NCI-H524 (cell line): ENCODE measurements at places on chromosomes 1 and 21.
A peak's percentile ranks its signal among the peaks of the same experiment; 100 is the strongest.

GRCh38 chr1:19363536-19364152, 51.5 kb downstream of the SLC66A1 start:
- no peak for DNase-seq

DNA sequence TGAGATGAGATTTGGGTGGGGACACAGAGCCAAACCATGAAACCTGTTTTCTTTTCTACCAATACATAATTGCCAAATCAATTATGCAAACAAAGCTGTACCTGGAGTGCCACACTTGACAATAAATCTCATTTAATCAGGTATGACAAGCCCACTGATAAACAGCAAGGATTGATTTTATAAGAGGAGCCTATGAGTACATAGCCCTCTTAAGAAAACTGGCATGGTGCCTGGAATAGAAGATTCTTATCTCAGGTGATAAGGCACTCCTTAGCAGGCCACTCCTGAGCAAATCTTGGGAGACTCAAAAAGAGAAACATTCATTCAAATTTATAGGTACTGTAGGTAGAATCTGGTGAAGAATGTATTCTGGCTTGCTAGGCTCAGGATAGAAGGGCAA, 28.6 kb upstream of the PDE4B start:
- DNase-seq = no peak

DNA sequence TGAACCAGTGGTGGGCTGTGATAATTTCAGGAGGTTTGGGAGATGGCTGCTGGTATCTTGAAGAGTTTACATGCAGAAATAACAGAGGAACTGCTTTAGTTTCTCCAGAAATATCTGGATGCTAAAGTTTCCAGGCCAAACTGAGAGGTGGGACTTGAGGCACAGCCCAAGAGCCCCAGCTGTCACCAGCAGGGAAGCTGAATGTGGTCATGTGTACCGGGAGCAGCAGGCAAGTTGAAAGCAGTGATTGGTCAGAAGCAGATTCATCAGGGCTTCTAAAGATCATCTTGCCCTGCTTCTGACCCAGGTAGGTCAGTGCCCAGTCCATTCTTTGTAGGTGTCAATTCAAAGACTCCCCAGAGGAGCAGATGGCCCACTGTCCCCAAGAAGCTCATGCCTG, 7.9 kb upstream of the RPTN start:
- DNase-seq = no peak

DNA sequence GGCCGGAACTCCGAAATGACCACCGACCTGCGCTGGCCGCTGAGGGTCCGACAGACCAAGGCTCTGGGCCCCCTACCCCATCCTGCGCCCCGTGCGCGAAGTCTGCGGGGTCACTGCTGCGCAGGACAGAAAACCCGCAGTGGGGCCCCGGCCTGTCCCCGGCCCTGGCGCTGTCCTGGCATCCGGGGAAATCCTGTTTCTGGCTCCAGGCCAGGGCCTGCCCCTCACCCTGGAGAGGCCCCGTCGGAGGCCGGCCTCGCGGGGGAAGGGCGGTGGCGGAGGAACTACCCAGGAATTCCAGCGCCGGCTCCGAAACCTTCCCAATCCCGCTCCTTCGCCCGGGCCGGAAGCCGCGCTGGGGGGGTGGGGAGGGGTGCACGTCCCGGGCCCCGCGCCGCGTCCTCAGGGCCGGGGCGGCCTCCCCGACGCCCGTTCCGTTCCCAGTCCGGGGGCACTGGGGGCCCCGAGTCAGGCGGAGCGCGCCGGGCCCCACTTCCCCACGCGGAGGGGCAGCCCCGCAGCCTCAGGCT, 77.0 kb downstream of the MORN1 start:
- no peak for DNase-seq

DNA sequence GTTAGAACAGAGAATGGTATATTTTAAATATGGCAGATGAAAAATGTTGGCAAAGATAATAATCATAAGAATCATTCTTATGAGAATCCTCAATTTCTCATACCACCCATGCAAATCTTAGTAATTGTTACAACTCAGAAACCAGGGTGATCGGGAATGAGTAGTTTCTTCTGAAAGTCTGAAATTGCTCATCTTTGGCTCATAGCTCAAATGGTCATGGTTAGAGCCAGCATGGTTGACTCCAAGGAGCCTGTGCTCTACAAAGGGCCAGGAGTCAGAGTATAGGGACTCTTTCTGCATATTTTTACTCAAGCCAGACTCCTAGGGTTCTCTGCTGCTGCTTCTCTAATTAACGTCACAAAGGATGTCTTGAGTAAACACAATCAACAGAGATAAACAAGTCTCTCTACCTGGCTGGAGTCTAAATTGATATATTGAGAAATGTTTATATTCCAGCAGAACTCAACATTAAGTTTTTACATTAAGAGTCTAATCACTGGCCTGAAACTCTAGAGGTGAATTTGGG, 1.9 kb upstream of the ETV3 start:
- no peak for DNase-seq

DNA sequence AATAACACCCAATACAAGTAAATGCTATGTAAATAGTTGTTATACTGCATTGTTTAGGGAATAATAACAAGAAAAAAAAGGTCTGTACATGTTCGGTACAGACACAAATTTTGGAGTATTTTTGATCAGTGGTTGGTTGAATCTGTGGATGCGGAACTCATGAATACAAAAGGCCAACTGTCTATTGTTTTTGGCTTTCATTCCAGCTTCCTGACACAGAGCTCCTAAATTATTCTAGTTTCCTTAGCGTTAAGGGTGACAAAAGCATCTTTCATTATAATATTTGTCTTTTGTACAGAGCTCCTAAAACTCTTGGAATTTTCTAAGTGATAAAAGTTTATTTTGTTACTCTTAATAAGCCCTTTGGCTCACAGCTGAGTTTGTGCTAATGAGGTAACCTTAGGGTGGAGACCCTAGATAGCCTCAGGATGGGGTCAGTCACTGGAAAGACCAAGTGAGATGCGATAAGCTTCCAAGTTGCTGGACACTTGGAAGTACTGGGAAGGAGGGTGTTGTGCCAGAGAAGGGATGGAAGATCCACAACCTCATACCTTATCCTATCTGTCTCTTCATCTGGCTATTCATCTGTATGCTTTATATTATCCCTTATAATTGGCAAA, 57.4 kb upstream of the PRRC2C start:
- DNase-seq = no peak

GRCh38 chr21:34557261-34557660, 45.3 kb upstream of the KCNE1 start:
- no peak for DNase-seq

DNA sequence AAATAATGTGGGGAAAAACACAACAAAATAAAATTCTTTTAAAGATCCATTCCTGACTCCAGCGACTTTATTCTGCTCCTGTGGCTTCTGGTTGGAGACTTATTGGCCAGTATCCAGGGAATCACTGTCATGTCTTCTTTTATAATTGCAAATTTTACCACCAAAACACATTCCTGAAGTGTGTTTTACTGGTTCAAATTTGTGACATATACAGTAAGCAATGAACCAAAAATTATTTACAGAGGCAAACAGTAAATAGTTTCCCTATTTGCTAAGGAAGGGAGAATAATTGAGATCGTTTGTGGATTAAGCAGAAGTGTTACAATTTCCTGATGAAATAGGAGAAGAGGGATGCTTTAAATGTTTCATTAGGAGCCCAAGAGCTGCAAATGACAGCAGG, 118.7 kb downstream of the ZNF281 start:
- DNase-seq = no peak

DNA sequence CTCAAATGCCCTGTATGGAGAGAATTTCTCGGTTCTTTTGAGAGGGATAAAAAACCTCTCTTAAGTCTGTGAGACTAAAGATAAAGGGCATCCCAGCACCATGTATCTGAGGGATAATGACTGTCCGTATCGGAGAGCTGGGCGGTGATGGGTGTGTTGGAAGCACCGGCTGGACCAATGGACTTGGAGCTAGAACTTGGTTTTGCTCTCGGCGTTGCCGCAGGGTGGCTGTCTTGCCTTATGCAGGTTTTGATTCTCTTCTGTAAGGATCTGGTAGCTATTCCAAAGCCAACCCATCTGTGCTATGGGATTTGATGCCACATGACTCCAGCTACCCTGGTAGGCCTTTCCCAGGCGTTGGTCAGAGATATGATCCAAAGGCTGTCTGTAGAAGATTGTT, 348.8 kb downstream of the KIF26B start:
- no peak for DNase-seq

DNA sequence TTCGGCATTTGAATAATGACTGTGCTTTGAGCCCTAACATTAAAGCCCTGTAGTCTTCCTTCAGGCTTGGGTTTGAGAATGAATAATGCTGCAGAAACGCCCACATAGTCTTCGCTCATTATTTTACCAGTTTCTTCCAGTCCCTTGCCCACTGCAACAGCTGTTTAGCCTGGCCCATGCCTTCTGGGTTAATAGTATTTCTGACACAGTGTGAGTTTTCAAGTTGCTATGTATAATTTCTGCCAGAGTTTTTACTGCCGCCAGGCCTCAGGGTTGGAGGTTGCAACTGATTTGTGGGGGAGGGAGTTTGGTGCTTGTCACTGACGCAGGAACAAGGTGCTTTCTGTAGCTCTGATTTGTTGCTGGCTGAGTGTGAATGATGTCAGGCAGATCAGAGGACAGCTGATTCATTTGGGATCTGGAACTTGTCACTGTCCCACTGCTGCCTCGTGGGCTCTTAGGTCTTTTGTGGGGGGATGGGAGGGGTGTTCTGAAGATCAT, 109.8 kb downstream of the MAST2 start:
- DNase-seq = no peak

GRCh38 chr1:152179566-152179965, 20.5 kb upstream of the RPTN start:
- no peak for DNase-seq

GRCh38 chr21:18705971-18706370, 302.4 kb upstream of the TMPRSS15 start:
- DNase-seq = no peak

DNA sequence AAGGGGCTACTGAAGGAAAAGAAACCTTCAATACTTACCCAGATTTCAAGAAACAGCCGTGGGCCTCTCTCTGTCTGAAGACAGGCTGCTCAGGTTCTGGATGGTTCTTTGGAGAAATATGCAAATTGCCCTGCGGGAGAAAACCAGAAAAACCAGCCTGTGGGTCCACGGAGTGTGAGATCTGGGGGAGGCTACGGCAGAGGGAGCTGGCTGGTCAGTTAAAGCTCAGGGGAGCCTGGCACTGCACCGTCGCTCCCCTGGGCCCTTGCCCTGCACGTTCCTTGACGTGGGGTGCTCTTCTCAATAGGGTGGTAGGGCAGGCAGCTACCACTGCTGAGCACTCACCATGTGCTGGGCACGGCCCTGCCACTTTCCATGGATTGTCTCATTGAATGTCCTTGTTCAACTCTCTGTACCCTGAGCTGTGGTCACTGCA, 12.7 kb downstream of the TMCO4 start:
- DNase-seq = no peak

DNA sequence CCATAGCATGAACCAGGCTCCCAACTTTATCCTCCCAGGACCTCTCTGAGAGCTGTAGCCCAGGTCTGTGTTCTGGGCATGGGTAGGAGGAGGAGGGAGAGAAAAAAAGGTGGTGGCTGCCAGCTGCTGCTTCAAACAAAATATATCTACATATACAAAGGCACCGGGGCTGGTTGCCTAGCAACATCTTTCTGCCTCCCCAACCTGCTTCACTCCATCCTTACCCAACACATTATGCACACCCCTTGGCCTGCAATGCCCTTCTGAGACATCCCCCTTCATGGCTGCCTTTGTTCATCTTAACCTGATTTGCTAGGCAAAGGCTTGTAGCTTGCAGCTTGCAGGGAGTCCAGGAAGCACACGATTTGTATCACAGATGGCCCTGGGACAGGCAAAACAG, 27.2 kb upstream of the ATP1A1 start:
- peak; percentile 82 for DNase-seq

DNA sequence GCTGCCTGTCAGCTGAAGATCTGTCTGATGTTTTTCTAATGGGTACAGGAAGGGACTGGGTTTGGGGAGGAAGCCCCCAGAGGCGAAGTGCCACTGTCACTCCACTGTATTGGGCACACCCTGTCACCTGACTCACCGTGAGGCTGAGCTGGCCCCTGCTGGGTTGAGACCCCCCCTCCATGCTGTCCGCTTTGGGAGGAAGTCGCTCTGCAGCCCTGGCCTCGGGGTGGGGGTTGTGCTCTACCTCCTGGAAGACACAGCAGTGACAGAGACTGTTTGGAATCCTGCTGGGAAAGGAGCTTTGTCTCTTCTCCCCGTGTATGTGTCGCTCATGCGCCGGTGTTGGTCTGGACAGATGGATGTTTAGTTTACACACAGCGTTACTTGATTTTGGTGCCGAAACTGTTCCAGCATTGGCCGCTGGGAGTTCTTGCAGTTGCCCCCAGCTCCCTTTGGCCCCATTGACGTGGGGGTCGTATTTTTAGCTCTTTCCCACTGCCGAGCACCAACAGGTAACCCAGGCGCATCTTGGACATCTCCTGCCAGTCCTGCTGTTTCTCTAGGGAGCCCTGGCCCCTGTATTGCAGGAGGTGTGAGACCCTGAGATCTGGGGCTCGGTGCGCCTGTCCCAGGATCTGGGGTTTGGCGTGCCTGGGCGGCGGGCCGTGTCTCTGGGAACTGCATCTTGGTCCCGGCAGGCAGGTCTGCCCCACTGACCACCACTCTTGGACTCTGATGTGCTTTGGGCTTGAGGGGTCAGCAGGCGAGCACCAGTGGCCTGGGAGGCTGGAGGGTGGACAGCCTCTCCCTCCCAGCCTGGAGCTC, 30.3 kb downstream of the SLX9 start:
- no peak for DNase-seq

DNA sequence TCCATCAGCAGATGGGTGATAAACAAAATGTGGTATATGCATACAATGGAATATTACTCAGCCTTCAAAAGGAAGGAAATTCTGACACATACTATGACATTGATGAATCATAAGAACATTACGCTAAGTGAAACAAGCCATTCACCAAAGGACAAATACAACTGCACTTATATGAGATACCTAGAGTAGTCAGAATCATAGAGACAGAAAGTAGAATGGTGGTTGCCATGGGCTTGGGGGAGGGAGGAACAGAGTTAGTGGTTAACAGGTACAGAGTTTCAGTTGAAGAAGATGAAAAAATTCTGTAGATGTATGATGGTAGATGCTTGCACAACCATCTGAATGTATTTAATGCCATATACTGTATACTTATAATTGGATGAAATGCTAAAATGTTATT, 39.1 kb upstream of the KCNK2 start:
- DNase-seq = no peak

- no peak for DNase-seq
These were observed 92.5 kb downstream of the CDC42BPA start for GRCh38 chr1:227225715-227226346.

DNA sequence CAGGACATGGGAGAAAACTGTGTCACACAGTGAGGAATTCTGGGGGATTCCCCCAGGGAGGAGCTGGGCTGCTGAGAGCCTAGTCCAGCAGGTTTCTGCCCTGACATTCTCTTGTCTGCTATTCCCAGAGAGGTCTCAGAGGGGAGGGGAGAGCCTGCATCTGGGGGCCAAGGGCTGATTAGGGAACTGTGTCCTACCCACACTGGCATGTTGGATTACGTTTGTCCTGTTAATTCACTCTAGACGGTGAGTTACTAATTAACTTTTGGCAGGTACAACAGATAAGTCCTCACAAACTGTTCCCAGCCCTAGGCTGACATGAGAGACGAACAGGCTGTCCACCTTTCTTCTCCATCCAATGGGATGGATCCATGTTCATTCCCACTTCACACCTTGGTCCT, 2.6 kb upstream of the SH3BGRL3 start:
- no peak for DNase-seq

GRCh38 chr1:29697391-29697780, 461.1 kb downstream of the PTPRU start:
- no peak for DNase-seq
